ENCODE measurements at places on chromosomes 2 and 18. TPM values are rescaled to one million over a fixed set of nuclear protein-coding genes. Genes with fewer than 3 reads are reported as not detected.

RUFY4 gene
- 0.08 TPM for polyA plus RNA-seq

TPO gene
- not detected for polyA plus RNA-seq

CHRNG gene
- polyA plus RNA-seq = 0.74 TPM

BIN1 gene
- polyA plus RNA-seq = 100 TPM

EGR4 gene
- not detected for polyA plus RNA-seq

C2orf80 gene
- polyA plus RNA-seq = 0.85 TPM

IWS1 gene
- polyA plus RNA-seq = 76.5 TPM

SCYGR2 gene
- polyA plus RNA-seq = not detected
